Trophoblast cell (in vitro differentiated cells and primary cell): ENCODE measurements at places on chromosomes 7 and 10.
A peak's percentile ranks its signal among the peaks of the same experiment; 100 is the strongest.

GRCh38 chr10:37549054-37549453, 308.4 kb downstream of the ZNF248 start:
- no peak overlapping the region for H3K27ac ChIP-seq
- no peak for DNase-seq
- H3K4me1 ChIP-seq, result no peaks in the 10 kb centered on the region
- no peaks in the 10 kb centered on the region for H3K36me3 ChIP-seq
- no peaks in the 10 kb centered on the region for H3K27me3 ChIP-seq

- H3K27me3 ChIP-seq, result no peaks in the 10 kb centered on the region
- no peaks in the 10 kb centered on the region for H3K4me1 ChIP-seq
- peak; percentile 30 for DNase-seq
- H3K27ac ChIP-seq, result no peak overlapping the region
- H3K4me3 ChIP-seq, result no peak overlapping the region
- no peaks in the 10 kb centered on the region for H3K36me3 ChIP-seq
Observed at GRCh38 chr7:22934473-22935065, 79.4 kb downstream of the HYCC1 start.

DNA sequence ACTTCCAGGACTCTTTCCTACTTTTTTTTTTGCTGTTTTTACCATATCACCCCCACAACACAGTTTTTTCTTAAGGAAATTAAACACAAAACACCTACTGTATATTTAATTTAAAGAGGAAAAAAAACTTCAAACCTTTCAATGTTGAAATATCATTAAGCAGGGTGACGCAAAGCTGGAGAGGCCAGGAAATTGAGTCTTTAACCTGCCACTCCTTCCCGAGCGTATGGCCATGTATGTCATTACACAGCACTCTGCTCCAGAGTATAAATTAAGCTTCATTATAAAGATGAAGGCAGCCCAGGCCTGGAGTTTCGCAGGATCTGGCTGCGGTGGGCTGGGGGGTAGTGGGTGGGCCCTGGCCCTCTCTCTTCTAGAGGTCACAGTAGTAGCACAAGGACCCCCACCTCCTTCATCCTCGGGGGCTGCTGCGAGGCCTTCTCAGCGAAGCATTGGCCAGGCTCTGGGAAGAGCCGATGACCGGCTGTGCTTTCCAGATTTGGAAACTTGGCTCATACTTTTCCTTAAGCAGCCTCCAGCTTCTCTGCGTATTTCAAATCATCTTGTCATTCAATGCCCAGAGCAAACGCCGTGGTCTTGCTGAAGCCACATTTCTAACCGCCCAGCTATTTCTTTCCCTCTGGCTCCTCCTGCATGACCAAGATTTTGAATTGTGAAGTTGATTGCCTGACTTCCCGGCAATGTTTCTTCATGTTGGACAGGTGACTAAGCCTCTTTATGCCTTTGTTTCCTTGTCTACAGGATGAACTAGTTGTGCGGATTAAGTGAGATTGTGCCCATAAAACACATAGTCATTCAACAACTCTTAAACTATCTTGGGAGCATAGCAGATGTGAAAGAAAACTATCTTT, 765.1 kb downstream of the SUGCT start:
- peak; percentile 52 for DNase-seq
- H3K36me3 ChIP-seq, result no peaks in the 10 kb centered on the region
- H3K27me3 ChIP-seq, result no peaks in the 10 kb centered on the region
- no peak overlapping the region for H3K27ac ChIP-seq

DNA sequence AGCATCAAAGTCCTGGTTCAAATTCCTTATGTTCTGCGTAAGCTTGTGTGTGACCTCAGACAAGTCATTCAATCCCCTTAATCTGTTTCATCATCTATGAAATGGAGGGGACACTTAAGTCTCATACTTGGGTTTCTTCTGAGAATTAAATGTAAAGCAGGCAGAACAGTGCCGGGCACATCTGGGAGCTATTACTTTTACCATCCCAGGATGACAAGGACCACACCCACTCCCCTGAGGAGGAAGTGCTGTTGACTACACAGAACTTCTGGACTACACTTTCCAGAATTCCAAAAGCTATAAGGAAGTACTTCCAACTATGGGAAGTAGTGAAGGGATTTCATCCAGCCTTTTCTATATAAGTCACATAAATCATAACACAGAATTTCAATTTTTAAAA, 294.9 kb downstream of the IPMK start:
- no peaks in the 10 kb centered on the region for H3K27me3 ChIP-seq
- H3K4me1 ChIP-seq, result peaks cover 2% of the 10 kb centered on the region
- H3K4me3 ChIP-seq, result no peak overlapping the region
- no peak for DNase-seq
- no peak overlapping the region for H3K27ac ChIP-seq

DNA sequence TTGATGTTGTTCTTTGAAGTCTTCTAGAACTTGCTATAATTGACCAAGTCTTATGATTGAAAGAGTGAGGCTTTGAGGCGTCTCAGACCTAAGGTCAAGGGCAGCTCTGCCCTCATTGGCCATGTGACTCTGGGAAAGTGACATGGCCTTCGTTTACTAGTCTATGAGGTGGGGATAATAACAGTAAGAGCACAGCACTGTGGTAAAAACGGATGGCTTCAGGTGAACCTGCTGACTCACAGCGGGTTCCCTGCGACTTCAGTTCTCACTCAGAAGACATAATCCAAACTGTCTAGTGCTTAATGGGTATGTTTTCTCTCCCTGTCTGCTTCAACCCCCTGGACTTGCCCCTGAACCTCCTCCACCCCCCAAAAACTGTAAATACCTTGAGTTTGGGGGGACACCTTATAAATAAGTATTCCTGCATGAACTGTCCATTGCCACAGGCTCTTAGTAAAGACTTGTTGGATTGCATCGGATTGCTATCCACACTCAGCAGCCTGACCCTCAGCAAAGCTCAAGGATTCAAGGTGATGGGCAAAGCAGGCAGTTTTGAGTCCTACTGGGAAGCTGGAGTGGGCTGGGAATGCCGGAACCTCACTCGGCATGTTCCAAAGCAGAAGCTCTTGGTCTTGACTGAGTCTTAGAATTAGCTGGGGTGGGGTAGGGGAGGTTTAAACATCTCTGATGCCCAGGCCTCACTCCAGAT, 304.6 kb downstream of the KLF6 start:
- DNase-seq, result no peak
- H3K4me1 ChIP-seq, result peaks cover 31% of the 10 kb centered on the region
- no peaks in the 10 kb centered on the region for H3K27me3 ChIP-seq
- H3K36me3 ChIP-seq, result no peaks in the 10 kb centered on the region

- H3K4me3 ChIP-seq, result no peak overlapping the region
- H3K4me1 ChIP-seq, result no peaks in the 10 kb centered on the region
- no peaks in the 10 kb centered on the region for H3K36me3 ChIP-seq
- DNase-seq, result no peak
Observed at GRCh38 chr10:34872820-34873219, 57.7 kb upstream of the PARD3 start.

- H3K27me3 ChIP-seq, result no peaks in the 10 kb centered on the region
- H3K4me1 ChIP-seq, result peaks cover 19% of the 10 kb centered on the region
- no peaks in the 10 kb centered on the region for H3K36me3 ChIP-seq
- H3K27ac ChIP-seq, result peak overlapping the region; percentile 77
- H3K4me3 ChIP-seq, result no peak overlapping the region
Observed at GRCh38 chr7:3254718-3255117, 46.3 kb upstream of the SDK1 start.

- no peaks in the 10 kb centered on the region for H3K27me3 ChIP-seq
- H3K4me3 ChIP-seq, result no peak overlapping the region
- DNase-seq, result no peak
Observed at GRCh38 chr7:125877246-125877645, 947.6 kb upstream of the POT1 start.

DNA sequence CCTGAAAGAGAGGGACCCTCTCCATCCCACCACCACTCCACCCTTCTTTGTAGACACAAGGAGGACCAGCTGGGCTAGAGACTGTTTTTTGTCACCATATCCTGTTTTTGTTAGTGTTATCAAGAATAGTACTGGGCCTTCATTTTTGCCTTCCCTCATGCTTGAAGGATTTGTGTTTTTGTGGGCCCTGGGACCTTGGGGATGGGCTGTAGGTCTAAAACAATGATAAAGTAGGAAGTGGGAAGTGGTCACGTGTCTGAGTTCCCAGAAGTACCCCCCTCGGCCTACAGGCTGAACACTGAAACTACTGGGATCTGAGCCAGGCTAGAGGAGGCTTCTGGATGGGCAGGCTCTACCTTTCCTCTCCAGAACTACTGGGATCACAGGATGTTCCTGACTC, 8.9 kb downstream of the AGFG2 start:
- no peak overlapping the region for H3K4me3 ChIP-seq
- DNase-seq, result no peak
- H3K4me1 ChIP-seq, result peaks cover 12% of the 10 kb centered on the region
- no peak overlapping the region for H3K27ac ChIP-seq
- no peaks in the 10 kb centered on the region for H3K27me3 ChIP-seq
- H3K36me3 ChIP-seq, result no peaks in the 10 kb centered on the region

- no peak overlapping the region for H3K4me3 ChIP-seq
- H3K27ac ChIP-seq, result no peak overlapping the region
- H3K36me3 ChIP-seq, result no peaks in the 10 kb centered on the region
- no peaks in the 10 kb centered on the region for H3K4me1 ChIP-seq
- DNase-seq, result peak; percentile 71
Observed at GRCh38 chr7:116591202-116592040, 66.6 kb downstream of the CAV1 start.

- DNase-seq, result no peak
- no peaks in the 10 kb centered on the region for H3K27me3 ChIP-seq
- no peaks in the 10 kb centered on the region for H3K36me3 ChIP-seq
- no peak overlapping the region for H3K27ac ChIP-seq
Observed at GRCh38 chr7:81960026-81960425, 190.2 kb upstream of the HGF start.

DNA sequence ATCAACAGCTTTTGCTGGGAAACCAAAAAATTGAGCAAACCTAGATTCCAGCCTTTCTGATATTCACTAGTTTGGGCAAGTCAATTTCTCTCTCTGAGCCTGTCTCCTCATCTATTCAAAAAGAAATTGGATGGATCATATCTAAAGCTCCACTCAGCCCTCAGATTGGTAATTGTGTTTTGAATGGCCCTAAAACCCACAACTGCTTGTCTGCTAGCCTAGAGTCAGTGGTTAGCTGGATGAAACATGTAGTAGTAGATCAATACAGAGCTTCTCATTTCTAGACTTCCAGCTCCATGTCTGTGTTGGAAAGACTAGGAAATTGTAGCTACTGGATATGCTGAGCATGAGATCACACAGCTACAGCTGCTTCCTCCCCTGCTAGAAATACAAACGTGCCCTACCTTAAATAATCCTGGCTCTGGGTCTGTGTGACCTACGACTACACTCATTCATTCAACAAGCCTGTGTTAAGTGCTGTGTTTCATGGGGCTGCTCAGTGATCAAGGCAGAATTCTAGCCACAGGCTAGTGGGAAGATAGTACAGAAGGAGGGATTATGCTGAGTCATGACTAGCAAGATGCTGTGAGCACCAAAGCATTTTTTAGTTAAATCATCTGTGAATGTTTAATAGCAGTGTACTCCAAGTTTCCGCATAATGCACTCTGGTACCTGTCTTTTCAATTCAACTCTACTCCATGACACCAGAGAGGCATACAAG, 15.7 kb downstream of the DNTT start:
- no peaks in the 10 kb centered on the region for H3K36me3 ChIP-seq
- no peak overlapping the region for H3K4me3 ChIP-seq
- no peaks in the 10 kb centered on the region for H3K27me3 ChIP-seq

DNA sequence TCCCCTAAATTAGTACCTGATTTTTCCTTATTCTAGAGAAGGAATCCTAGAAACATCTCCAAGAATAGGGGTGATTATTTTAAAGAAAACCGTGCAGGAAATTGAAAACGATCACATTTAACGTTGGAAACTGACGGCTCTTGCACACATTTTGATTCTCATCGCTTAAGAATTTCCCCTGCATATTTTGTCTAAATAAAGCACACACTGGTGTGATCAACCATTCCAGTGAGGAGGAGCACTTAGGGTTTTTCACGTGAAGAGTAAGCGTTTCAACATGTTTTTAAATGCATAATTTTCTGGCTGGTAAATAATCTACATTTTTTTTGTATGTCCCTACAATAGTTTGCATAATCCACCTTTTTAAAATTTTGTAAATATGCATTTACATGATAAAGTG, 229.7 kb upstream of the PFKP start:
- no peak for DNase-seq
- H3K36me3 ChIP-seq, result no peaks in the 10 kb centered on the region
- no peak overlapping the region for H3K27ac ChIP-seq

- DNase-seq, result no peak
- H3K4me1 ChIP-seq, result peaks cover 7% of the 10 kb centered on the region
- no peaks in the 10 kb centered on the region for H3K36me3 ChIP-seq
- H3K27me3 ChIP-seq, result no peaks in the 10 kb centered on the region
- H3K4me3 ChIP-seq, result peak overlapping the region; percentile 66
Observed at GRCh38 chr10:690372-691161, 1.1 kb upstream of the DIP2C start.

DNA sequence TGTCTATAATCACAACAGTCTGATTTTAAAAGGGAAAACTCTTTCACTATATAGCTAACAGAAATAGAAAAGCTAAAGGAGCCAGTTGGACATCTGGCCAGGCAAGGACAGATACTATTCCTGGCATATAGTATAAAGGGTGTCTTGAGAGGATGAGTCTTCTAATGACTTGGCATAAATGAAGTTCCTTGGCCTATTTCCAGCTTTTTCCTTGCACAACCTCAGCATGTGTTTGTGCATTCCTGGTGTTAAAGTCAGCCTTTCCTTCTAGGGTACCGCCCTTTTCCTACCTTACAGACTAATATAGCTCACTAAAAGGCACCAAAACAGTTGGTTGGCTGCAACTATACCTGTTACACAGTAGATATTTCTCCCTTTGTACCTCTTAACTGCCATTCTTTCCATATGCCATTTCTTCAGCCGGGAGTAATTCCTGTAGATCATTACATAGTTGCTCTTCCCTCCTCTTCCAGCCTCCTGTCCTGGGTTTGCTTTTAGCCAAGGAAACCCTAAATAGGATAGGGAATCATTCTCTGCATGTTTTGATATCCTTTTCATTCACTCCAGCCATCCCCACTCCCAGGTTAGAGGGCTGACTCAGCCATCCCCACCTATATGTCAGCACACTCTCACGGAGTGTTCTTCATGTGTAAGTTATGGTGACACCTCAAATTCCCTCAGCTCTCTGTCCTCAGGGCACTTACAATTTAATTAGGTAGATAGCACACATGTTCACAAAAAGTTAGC, 102.1 kb upstream of the MDFIC start:
- no peak overlapping the region for H3K4me3 ChIP-seq
- DNase-seq, result peak; percentile 84
- H3K27me3 ChIP-seq, result no peaks in the 10 kb centered on the region
- H3K27ac ChIP-seq, result no peak overlapping the region

- H3K36me3 ChIP-seq, result no peaks in the 10 kb centered on the region
- no peak for DNase-seq
- H3K27me3 ChIP-seq, result peaks cover 27% of the 10 kb centered on the region
- H3K4me1 ChIP-seq, result peaks cover 4% of the 10 kb centered on the region
- H3K27ac ChIP-seq, result peak overlapping the region; percentile 77
- peak overlapping the region; percentile 92 for H3K4me3 ChIP-seq
Observed at GRCh38 chr7:69598487-69599285, 411 bp downstream of the AUTS2 start.

DNA sequence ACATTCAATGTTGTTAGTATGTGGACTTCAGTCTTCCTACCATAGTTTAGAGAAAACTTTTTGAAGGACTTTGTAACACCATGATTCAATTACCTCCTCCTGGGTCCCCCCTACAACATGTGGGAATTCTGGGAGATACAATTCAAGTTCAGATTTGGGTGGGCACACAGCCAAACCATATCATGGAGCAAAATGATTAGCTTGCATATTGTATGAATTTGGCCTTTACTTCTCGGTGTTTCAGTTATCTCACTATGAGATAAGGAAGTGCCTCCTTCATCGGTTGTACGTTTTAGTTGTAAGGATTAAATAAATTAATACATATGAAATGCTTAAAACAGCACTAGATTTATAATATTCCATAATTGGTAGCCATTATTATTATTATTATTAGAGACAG, 428.7 kb downstream of the EXOC4 start:
- no peaks in the 10 kb centered on the region for H3K27me3 ChIP-seq
- no peaks in the 10 kb centered on the region for H3K4me1 ChIP-seq
- DNase-seq, result no peak
- H3K27ac ChIP-seq, result no peak overlapping the region
